HS-5 (cell line): ENCODE measurements at places on chromosomes 7 and 10.
A peak's percentile ranks its signal among the peaks of the same experiment; 100 is the strongest.

DNA sequence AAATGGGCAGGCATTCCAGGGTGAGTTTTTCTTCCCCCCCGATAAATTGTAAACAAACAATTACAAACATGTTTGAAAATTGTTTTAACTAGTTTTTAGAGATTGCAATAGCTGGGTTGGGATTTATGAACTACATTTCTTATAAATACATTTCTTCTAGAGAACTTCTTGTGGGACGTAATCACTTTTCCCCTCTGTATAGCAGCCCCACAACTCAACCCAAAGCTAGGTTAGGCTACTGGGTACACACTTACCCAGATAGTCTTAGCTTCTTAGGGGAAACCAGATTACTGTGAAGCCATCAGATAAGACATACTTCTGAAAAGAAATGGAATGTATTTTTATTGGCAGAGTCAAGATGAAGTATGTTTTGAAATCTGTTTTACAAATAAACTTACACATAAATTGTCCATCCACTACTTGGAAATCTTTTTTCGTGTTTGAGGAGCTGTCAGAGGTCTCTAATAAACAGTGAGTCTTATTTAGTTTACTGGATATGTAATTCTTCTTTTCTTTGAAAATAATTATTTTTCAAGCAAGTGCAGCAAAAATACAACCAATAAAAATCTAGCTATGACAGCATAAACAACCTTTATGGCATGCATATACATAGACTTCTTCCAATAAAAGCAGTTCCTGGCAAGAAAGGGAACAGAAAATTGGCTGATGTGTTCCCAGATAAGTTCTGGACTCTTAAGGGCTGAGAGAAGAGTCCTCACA lies 8.0 kb upstream of the GLRX3 start:
- DNase-seq, result no peak

- DNase-seq, result no peak
Measured at GRCh38 chr10:123421461-123421860, 244.7 kb upstream of the GPR26 start.

- DNase-seq, result no peak
Measured at GRCh38 chr7:128148676-128149075, 92.4 kb upstream of the LEP start.

DNA sequence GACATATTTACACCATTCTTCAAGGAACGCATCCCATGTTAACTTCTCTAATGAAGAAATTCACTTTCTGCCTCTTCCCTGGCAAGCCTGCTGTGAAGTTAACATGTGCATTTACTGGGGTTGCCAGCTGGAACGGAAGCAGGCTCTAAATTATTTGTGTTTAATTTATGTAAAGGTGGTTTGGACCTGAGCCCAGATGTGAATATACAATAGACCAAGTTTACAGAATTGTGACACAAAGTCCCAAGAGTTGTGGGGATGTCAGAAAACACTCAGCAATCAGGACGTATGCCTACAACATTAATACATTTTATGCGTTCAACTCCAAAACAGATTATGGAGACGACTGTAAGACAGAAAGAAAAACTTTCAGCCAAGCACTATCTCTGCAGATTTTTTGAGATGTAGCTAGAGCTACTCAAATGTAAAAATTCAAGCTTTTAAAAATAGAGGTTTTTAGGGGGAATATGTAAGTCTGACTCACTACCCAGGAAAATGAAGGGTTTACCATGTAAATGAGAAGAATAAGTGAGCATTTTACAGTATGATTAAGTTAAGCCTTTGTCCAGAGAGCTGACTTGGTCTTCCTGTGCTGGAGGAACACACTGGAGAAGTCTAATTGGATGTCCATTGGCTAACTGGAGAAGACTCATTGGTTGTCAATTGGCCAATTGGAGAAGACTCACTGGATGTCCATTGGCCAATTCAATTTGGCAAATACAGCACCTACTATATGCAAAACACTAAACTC lies 19.5 kb downstream of the NRP1 start:
- DNase-seq, result no peak

- DNase-seq, result no peak
Measured at GRCh38 chr7:122217125-122217524, 73.1 kb upstream of the AASS start.

DNA sequence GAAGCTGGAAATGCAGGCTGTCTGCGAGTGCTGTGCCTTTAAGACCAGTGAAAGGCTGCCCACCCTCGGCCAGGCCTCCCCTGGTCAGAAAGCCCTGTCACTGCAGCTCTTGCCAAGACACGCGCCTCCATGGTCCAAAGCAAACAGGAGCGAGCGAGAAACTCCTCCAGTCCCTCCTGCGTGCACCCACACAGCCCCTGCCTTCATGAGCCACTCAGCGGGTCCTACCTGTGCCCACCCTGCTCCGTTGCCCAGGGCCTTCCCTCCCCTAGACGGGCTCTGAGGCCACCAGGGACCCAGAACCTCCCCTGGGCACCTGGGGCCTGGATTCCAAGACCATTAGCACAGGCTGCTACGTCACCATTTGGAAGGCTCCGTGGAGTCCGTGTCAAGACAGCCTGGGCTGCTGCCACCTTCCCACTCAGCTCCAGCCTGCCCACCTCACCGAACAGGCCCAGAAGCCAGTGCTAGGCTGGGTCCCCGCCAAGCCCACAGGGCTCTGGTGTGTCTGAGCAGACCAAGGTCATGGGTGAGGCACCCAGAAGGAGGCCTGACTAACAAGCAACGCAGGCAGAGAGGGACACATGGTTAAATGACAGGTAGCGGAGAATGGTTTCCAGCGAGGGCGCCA lies 144.5 kb downstream of the NEURL1 start:
- DNase-seq, result no peak

DNA sequence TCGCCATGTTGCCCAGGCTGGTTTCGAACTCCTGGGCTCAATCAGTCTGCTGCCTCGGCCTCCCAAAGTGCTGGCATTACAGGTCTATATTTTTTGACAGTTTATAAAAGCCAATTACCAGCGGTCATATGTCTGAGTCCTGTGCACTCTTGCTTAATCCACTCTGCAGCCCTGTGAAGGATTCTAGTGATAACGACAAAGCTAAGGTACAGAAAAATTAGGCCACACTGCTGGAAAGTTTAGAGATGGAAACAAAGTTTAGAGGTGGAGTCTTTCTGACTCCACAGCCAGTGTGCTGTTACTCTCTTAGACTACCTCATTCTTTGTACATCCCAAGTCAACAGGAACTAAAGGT lies 707 bp downstream of the PTER start:
- DNase-seq, result no peak

- DNase-seq, result no peak
Measured at GRCh38 chr7:1646957-1647891, 22.9 kb upstream of the ELFN1 start.

- no peak for DNase-seq
Measured at GRCh38 chr7:94145602-94146001, 141.4 kb upstream of the BET1 start.

GRCh38 chr10:117519286-117519685 lies 23.3 kb upstream of the EMX2 start:
- DNase-seq, result no peak

- no peak for DNase-seq
Measured at GRCh38 chr7:37510043-37510634, 61.5 kb upstream of the ELMO1 start.

- peak; percentile 41 for DNase-seq
Measured at GRCh38 chr7:24757353-24758275, at the start of gene GSDME. Gene GSDME, minus strand, starts transcription at chr7:24757464. Its CDS starts 7,690 bp downstream, at chr7:24749774.

- DNase-seq, result no peak
Measured at GRCh38 chr7:123143252-123144006, 56.3 kb downstream of the SLC13A1 start.

DNA sequence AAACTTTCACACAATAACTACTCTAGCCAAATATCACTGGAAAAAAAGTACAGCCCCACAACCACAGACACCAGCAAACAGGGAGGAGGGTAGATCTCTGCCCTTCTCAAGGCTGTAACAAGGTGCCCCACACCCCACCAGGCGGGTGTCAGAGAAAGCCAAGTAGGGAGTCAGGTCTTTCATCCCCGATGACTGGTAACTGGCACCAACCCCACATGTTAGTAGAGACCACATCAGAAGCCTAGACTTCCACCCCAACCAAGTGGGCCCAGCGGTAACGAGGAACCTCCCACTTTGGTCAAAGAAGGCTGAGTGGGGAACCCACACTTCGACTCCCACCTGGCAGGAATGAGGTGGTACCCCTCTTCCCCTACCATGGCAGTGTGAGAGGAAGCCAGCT lies 16.4 kb upstream of the RUFY2 start:
- DNase-seq, result no peak

- no peak for DNase-seq
Measured at GRCh38 chr7:83956104-83956503, 238.5 kb downstream of the SEMA3A start.

- no peak for DNase-seq
Measured at GRCh38 chr7:152354061-152354460, 81.7 kb downstream of the KMT2C start.

DNA sequence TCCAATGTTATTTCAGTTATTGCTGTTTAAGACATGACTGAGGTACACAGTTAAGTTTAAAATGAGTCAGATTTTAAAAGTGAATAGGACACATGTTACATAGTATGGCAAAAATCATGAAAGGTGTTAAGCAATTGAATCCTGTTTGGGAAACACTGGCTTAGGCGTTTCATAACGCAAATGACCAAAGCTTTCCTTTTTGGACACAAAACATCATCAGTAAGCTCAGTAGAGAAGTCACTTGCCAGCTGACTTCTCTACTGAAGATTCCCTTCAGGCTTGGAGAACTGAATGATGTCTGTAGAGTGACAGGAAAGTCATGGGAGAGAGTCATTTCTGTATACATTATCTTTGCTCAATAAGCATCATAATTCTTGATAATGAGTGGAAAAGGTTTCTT lies 64.4 kb upstream of the RSBN1L start:
- no peak for DNase-seq

DNA sequence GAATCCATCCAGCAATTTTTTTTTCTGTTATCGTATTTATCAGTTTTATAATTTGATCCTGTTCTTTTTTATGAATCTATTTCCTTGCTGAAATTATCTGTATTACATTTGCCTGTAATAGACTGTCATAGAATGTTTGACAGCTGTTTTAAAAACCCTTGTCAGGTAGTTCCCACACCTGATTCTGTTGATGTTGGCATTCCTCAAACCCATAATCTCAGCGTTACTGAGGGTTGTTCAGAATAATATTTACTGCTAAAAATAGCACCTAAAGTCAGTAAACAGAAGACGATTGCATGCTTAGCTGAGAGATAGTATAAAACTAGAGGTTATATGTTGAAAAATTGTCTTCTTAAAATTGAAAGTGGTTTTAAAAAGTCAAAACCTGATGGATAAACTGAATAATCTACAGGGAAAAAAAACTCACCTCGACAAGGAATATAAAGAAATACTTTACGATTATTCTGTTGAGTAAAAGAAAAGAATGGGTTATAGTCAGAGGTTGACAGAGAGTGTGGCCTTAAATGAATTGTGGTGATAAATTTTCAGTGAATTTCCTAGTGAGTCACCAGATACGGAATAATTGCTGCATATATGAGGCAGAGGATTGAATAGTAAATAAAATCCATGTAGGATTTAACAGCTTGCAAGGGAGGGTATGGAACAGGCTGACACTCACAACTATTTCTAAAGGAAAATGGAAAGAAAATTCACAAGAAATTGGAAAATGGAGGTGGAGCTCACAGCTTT lies 824.1 kb upstream of the IGFBP3 start:
- no peak for DNase-seq

DNA sequence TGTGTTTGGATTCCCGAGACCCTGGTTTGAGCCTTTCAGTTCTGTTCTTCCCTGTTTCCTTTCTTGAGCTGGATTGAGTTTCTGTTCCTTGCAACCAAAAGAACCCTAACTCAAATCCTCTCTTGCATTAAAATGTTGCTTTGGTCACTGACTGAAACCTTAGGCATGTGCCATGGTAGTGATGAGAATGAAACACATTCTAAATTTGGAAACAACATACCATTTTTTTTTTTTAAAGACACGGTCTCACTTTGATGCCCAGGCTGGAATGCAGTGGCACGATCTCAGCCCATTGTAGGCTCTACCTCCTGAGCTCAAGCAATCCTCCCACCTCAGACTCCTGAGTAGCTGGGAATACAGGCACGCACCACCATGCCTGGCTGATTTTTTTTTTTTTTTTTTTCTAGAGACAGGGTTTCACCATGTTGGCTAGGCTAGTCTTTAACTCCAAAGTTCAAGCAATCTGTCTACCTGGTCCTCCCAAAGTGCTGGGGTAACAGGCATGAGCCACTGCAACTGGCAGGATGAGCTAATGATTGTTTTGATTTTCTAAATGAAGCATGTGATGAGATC lies 8.4 kb downstream of the THAP5 start:
- DNase-seq, result no peak

DNA sequence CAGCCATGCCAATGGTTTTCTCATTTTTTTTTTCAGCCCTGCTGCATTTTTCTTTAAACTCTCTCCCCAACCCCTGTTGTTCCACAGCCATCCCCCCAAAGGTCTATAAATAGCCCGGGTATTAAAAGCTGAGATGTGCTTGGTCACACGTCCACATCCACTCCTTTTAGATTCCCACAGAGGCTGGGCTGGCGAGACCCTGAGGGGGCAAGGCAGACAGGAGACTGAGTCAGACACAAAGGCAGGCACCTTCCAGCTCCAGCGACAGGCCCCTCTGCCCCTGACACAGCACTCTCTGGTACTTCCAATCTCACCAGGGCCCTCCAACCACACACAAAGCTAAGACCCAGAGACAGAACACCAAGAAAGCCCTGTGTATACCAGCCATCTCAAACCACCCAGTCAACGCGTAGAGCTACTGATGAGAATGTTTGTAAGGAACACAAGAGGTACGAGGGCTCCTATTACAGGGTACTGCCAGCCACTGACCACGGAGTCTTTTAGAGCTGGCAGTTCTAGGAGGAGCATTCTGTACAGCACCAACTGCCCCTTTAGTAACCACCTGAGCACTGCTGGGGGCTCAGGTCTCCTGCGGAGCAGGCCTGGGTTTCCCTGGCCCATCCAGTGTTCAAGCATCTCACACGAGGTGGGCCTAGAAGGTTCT lies 64.2 kb upstream of the DDC start:
- DNase-seq, result no peak

GRCh38 chr10:63462442-63462841 lies 3.3 kb downstream of the JMJD1C start:
- no peak for DNase-seq

DNA sequence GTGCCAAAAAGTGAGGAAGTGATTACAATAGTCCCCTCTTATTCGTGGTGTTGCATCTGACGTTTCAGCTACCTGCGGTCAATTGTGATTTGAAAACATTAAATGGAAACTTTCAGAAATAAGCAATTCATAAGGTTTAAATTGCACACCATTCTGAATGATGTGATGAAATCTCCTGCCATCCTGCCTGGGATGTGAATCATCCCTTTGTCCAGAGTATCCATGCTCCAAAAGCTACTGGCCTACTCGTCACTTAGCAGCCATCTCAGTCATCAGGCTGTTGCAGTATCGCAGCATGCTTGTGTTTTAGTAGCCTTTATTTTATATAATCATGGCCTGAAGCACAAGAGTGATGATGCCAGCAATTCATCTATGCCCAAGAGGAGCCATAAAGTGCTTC lies 97.7 kb upstream of the CDCA7L start:
- DNase-seq, result no peak
